ENCODE measurements at places on chromosomes 13 and 19.

DNA sequence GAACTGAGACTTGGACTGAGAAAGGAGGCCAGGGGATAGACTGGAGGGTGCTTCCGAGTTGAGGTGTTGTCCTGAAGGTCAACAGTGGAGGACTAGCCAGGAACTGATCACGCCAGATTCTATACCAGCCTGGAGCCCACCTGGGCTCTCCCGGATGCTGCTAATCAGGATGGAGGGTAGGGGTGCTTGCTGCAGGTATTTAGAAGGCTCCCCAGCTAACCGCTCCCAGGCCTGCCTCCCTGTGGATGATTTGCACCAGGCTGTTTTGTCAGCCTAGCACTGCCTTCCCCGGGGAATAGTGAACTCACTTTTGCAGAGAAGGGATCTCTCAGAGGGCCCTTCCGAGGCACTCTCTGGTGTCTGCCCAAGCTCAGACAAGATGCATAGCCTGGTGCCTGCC, 60.5 kb upstream of the KCTD15 start:
- no peak for DNase-seq

GRCh38 chr13:27988520-27988919, at the start of gene URAD:
TSS of gene URAD (minus strand) at chr13:27988693. CDS start at chr13:27988637, 56 bp downstream.
- DNase-seq = no peak

DNA sequence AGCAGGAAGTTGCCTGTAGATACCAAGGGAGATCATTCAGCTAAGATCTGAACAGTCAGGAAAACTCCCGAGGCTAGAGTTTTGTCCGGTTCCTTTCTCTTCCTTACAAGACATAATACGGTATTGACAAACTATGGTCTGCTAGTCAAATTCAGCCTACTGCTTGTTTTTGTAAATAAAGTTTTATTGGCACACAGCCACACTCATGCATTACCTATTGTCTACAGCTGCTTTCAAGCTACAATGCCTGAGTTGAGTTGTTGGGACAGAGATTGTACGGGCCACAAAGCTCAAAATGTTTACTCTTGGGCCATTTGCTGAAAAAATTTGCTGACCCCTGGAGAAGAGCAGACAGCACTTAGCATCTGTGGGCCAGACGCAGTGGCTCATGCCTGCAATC, 2.5 kb downstream of the SLC1A6 start:
- no peak for DNase-seq

GRCh38 chr13:107438251-107438650, 777.1 kb downstream of the LIG4 start:
- DNase-seq = no peak

GRCh38 chr19:4906963-4907362, 2.3 kb upstream of the UHRF1 start:
- DNase-seq = no peak

DNA sequence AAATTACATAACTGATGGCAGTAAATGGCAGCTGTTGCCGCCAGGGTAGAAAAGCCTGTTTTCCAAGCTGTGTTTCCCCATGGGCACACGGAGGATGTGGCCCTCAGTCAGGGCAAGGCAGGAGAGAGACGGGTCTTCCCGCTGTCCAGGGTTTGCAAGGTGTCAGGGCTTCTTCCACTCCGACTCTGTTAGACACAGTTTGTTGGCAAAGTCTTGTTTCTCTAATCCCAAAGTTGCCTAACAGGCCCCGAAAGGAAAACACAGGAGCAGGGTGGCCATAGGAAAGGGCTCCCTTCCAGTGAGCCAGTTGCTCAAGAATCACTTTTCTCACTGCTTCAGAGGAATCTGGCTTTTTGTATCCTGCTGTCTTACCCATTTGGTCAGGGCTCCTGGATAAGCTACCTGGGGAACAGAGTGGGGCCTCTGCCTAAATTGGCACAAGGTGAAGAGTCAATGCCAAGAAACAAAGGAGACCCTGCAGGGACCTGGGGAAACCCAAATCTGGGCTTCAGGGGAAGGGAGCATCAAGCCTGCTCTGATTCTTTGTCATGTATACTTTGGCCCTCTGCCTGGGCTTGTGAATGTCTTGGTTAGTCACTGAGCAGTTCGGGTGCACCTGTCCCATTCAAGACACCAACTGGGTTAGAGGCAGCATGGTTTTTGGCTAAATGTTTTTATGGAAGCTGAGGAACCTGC, 29.0 kb upstream of the CXCL17 start:
- DNase-seq = no peak
